ENCODE measurements at places on chromosomes 1 and 21. TPM values are rescaled to one million over a fixed set of nuclear protein-coding genes. Genes with fewer than 3 reads are reported as not detected.

The SPRR2A gene
- not detected for total RNA-seq

The SPATA46 gene
- not detected for total RNA-seq

The DSCAM gene
- not detected for total RNA-seq

The NTMT2 gene
- not detected for total RNA-seq

The CALML6 gene
- 0.29 TPM for total RNA-seq

The XKR8 gene
- total RNA-seq: 12.7 TPM

The RAB3B gene
- 14.5 TPM for total RNA-seq

The LRRC53 gene
- total RNA-seq: not detected

The VAMP3 gene
- total RNA-seq: 101 TPM

The CLCA4 gene
- total RNA-seq: not detected

The NR5A2 gene
- not detected for total RNA-seq

All from osteoblast (primary cell).